ENCODE measurements at places on chromosomes 5 and 9.

GRCh38 chr9:134639994-134640393 lies 1.6 kb upstream of the COL5A1 start:
- no peak for DNase-seq

- no peak for DNase-seq
These were observed 20.4 kb upstream of the PIK3R1 start for GRCh38 chr5:68195137-68195536.

GRCh38 chr5:83562791-83563557 lies 91.4 kb downstream of the VCAN start:
- no peak for DNase-seq

GRCh38 chr9:98538203-98538602 lies 170.5 kb downstream of the GABBR2 start:
- DNase-seq = no peak

GRCh38 chr5:36915653-36916052 lies 39.1 kb downstream of the NIPBL start:
- DNase-seq = no peak

GRCh38 chr5:172903790-172904189 lies 55.4 kb upstream of the RPL26L1 start:
- DNase-seq = no peak

DNA sequence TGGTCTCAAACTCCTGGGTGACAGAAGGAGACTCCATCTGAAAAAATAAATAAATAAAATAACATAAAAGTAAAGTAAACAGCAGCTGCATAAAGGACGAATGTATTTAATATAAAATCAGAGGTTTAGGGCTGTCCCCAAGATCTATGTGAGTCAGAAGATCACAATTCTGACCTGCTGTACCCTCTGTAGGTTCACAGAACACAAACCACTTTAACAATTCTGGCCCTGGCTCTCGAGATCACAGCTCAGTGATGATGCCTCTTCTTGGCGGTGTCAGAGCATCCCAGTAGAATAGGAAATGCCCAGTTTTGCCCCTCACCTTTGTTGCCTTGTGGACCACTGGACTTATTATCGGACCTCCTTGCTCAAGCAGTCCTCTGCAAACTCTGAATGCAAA lies 380.9 kb downstream of the TLE1 start:
- DNase-seq = no peak

DNA sequence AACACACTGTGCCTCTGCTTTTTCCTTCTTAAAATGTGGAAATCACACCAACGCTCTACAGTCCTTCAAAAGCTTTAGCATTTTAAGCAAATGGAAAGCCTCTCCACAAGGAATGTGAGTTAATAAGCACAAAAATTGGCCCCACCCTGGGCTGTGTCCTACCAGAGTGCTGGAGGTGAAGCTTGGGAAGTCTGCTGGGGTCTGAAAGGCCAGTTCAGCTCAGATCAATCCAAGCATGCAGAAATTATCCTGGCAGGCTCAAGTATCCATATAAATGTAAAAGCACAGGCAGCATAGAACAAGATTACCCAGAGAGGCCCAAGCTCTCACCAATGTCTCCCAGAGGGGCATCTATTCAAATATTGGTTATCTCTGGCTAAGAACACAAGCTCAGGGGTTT lies 98.5 kb downstream of the ESM1 start:
- no peak for DNase-seq

- no peak for DNase-seq
These were observed 61.4 kb upstream of the GLRX start for GRCh38 chr5:95884017-95884325.

DNA sequence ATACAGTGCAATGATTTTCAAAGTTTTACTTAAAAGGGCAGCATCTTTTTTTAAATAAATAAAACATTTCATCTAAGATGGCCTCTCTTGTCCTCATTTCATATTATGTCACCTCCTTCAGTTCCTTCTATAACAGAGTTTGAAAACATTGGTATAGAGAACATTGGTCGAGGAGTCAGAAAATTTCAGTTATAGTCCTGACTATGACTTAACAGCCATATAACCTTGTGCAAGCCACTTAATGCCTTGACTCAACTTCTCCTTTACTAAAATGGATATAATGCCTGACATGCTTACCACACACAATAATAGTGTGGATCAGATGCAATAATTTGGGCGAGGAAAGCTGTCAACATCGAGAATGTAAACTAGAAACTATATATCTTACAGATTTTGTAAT lies 22.6 kb downstream of the SSBP2 start:
- no peak for DNase-seq

DNA sequence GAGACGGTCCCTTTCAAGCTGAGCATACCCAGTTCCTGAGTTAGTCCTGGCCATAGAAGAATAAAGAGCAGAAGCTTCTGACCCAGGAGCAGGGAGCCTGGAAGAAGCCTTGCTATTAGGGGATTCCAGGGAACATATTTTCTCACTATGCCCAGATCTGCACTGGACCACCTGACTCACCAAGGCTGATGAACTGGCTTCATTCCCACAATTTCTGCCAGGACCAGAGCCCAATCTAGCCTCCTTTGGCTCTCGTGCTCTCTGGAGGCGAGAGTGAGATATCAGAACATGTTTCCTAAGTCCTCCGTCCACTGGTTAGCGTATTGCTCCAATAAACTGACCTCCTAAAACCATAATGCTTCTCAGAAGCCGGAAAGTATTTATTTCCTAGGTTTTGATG lies 9.9 kb downstream of the GABBR2 start:
- DNase-seq = no peak

- DNase-seq = no peak
These were observed 155.5 kb upstream of the WWC1 start for GRCh38 chr5:168135897-168136296.
